ENCODE measurements at places on chromosomes 4 and X.
A peak's percentile ranks its signal among the peaks of the same experiment; 100 is the strongest.

DNA sequence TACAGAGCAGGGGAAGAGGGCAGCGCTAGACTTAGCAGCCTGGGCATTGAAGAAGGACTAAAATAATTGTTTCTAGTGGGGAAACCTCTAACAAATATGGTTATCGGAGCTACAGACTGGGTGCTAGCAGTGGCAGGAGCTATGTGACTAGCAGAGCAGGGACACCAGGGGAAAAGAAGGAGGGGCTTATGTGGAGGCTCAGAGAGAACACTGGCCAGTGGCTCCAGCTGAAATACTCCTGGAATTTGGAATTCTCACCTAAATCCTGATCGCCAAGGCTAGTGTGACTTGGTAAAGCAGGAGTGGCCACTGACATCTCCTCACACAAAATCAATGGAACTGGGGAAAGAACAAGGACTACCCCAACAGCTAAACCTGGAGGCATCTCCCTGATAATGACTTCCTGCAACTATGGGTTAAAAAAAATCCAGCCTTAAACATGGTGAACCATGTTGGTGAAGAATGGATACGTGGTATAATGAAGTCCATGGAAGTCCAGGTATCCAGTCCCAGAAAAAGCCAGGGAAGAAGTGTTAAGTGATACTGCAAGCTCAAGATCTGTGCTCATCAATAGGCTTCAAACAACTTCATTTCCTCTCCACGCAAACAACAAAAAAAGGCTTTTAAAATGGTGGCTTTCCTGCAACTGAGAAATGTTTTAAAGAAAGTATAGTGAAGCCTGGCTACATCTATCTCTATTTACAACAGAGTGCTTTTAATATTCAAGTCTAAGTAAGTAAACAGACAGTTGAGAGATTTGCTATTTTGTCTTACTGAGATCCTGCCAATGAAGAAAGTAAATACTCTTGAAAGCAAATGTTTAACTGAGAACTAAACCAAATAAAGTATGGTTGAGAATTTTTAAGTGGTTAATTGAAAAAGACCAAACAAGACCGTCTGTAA lies 1.8 kb downstream of the TAPT1 start:
- no peak for DNase-seq

GRCh38 chrX:56026815-56027214 lies 205.3 kb upstream of the KLF8 start:
- DNase-seq = no peak

- DNase-seq = no peak
These were observed 71.7 kb downstream of the CFAP299 start for GRCh38 chr4:80407246-80407645.

- DNase-seq = peak; percentile 37
These were observed 895 bp downstream of the ADGRL3 start for GRCh38 chr4:61200916-61201526.

- DNase-seq = no peak
These were observed 124.0 kb upstream of the CLNK start for GRCh38 chr4:10808591-10808990.
